ENCODE measurements at places on chromosomes 6 and 20. TPM values are rescaled to one million over a fixed set of nuclear protein-coding genes. Genes with fewer than 3 reads are reported as not detected.

GRCh38 chr6:21984135-21984534 is 312.7 kb downstream of the PRL start:
- H3K4me3 ChIP-seq, result no peak overlapping the region
- no peaks in the 10 kb centered on the region for H3K36me3 ChIP-seq
- peaks cover 18% of the 10 kb centered on the region for H3K4me1 ChIP-seq
- H3K27ac ChIP-seq, result no peak overlapping the region
- no peak for DNase-seq

DNA sequence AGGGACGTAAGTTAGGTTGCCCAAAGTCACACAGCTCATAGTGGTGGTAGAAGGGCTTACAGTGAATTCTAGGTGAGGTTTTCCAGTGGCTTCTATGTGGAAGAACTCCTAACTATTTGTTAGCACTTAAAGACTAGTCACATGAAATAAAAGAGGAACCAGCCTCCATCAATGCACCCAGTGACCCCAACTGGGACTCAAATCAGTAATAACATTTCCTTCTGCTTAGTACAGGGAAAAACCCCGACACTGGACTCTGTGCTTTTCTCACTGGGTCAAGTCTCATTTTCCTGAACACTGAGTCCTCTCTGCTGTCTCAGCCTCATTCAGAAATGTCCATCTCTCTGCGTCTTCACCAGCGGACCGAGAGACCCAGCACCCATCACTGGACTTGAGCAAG is 89.2 kb downstream of the SLC22A23 start:
- H3K36me3 ChIP-seq, result no peaks in the 10 kb centered on the region
- no peaks in the 10 kb centered on the region for H3K4me1 ChIP-seq
- H3K27ac ChIP-seq, result no peak overlapping the region
- no peak for DNase-seq
- H3K27me3 ChIP-seq, result no peaks in the 10 kb centered on the region

GRCh38 chr6:144582939-144583613 is 297.9 kb downstream of the UTRN start:
- peak overlapping the region; percentile 16 for H3K4me3 ChIP-seq
- DNase-seq, result peak; percentile 46
- H3K27ac ChIP-seq, result peak overlapping the region; percentile 35
- H3K36me3 ChIP-seq, result peaks cover 2% of the 10 kb centered on the region
- H3K4me1 ChIP-seq, result peaks cover 45% of the 10 kb centered on the region
- no peaks in the 10 kb centered on the region for H3K27me3 ChIP-seq

HSPA1L gene
- total RNA-seq, result 3.1 TPM

DNA sequence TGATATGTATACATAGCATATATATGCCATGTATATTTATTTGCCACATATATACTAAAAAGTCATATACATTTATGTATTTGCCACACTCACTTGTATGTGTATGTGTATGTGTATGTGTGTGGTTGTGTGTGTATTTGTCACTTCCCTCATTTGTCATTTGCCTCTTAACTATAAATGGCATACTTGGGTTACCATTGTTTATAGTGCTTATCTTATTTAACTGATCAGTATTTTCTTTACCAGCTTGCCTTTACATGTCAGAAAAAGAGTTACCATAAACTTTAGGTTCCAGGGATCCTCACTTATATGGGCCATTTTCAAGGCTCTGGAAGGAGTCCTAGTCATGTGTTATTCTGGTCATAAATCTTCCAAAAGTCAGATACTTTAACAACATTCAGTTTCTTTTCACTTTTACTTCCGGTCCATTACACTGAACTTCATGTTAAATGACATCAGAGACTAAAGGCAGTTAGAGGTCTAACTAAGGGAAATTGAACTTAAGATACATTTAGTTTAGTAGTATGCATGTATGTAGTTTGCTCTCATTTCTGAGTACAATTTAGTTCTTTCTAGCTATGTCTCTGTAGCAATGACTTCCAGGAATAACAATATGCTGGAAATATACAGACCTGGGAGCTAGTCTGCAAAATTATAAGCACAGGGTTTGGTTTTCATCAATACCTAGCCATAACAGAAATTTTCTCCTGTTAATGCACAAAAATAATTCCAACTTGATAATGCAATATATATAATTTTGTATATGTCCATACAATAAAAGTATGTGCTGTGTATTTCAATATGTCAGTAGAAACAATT is 33.7 kb upstream of the HIVEP1 start:
- no peak for DNase-seq
- no peaks in the 10 kb centered on the region for H3K27me3 ChIP-seq
- H3K4me3 ChIP-seq, result no peak overlapping the region
- peaks cover 8% of the 10 kb centered on the region for H3K4me1 ChIP-seq
- H3K27ac ChIP-seq, result no peak overlapping the region

Measured in cardiac muscle cell (in vitro differentiated cells and primary cell).